ENCODE measurements at places on chromosomes 6 and 20.

DNA sequence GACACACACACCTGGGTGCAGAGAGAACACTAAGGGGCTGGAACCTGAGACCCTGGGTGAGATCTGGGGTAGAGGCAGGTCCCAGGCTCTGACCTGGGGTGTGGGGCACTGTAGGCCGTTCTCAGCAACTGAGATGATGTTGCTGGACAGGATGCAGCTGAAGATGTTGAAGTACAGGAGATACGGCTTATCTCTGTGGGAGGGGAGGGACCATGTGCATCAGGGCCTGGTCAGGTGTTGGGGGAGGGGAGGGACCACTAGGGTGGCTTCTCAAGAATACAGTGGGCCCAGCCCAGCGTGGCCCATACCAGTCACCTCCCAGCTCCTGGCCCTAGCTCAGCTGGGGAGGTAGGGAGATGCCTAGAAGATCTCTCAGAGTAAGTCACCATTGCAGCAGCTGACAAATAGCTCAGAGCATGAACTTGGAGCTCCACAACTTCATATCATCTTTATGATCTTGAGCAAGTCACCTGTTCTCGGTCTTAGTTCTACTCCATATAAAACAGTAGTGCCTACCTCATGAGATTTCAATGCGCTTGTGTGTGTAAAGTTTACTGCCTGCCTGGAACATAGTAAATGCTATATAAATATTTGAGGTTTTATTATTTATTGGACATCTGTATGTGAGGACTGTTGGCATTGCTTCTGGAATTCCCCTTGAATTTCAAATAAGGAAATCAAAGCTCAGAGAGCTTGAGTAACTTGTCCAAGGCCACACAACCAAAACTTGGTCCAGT, 3.8 kb downstream of the SLC44A4 start:
- DNase-seq, result no peak

DNA sequence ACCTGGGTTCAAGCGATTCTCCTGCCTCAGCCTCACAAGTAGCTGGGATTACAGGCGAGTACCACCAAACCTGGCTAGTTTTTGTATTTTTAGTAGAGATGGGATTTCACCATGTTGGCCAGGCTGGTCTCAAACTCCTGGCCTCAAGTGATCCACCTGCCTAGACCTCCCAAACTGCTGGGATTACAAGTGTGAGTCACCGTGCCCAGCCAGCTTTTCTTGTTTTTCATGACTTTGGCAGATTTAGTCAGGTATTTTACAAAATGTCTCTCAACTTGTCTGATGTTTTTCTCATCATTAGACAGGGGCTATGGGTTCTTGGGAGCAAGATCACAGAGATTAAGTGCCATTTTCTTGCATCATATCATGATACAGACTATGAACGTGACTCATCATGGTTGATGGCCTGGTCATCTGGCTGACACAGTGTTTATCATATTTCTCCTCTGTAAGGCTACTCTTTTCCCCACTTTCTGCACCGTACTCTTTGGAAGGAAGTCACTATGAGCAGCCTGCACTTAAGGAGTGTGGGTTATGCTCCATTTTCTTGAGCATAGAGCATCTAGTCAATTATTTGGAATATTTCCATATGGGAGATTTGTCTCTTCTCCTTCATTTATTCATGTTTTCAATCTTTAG, 67.8 kb downstream of the RNF182 start:
- DNase-seq, result no peak

GRCh38 chr6:141282263-141282662, 850.5 kb upstream of the GJE1 start:
- no peak for DNase-seq

DNA sequence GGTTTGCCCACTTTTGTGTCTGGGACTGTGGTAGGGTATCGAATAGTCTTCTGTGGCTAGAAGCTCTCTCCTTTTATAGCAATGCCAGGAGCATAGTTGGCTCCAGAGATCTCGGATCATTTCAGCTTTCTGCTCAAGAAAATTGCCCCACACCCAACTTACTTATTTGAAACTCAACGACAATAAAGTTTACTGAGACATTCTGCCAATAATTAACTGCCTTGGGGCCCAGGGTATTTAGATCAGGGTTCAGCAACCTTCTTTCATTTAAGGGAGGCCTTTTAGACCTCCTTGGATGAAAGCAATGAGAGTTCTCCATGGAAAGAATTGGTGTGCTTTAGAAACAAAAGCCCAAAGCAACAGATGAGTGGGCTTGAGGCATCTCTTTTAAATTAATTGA, 53.8 kb upstream of the GMPR start:
- no peak for DNase-seq

GRCh38 chr6:41372832-41373626, 37.6 kb downstream of the NCR2 start:
- no peak for DNase-seq

DNA sequence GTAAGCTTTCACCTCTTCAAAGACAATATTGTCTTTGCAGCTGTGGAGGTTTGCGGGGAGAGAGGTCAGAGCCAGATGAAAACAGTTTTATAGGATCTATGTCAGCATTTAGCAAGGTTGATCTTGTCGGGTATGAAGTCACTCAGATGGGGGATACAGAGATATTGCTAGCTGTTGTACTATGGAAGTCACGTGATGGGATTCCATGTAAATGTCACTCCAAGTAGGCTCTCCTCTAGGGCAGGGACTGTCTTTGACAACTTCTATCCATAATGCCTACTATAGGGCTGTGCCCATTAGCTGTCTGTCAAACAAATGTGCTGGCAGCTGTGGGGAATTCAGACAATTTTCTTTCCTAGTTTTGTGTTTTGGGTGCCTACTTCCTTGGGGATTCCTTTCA, 54.8 kb downstream of the HECA start:
- no peak for DNase-seq

GRCh38 chr20:51759769-51760510, 8.2 kb downstream of the ATP9A start:
- no peak for DNase-seq

DNA sequence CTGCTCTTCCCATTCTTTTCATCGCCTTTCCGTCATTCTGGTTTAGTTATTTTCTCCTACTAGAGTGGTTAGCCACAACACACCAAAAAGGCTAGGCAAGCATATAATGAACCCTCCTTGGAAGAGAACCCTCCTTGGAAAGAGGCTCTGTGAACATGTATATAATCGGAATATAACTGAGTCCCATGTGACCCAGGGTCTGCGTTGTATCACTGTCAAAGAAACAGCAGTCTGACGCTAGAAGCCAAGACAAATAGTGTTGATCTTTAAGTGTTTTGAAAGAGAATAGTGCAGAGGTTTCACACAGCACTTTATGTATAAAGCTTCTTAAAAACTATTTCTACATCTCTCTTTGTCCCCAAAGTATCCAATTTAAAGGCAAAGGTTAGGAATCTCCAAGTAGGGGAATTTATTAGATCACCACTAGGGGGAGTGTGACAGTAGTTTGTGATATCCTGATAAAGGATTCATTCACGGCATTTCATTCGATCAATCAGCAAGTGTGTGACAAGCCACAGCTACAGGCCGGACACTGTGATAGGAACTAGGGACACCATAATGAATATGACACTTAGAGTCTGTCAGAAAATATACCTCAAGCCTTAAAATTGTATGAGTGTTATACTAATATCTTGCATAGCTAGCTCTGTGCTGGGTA, 395.3 kb downstream of the CD109 start:
- DNase-seq, result no peak

GRCh38 chr6:110325197-110325596, 33.0 kb downstream of the METTL24 start:
- no peak for DNase-seq

DNA sequence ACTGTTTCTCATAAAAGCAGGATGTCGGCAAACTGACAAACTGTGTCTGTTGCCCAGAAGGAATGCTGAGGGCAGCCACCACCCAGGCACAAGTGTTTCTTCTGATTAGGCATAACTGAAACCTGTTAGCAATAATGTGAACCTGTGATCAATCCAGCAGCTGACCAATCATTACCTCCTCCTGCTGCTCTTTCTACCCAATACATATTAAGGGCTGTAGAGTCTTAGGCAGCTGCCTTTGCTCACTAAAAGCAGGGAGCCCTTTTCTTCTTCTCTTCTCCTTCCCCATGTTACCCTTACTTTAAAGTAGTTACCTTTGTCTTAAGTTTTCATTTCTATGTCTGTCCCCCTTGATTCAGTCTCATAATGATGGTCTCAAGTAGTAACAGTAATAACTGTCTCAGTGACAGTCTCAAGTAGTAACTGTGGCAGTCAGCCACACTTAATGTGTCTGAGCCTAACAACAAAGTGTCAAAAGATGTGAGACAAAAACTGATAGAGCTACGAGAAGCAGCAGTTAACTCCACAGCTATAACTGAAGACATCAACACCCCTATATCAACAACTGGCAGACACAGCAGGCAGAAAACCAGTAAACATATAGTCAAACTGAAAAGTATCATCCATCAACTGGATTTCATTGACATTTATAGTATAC, 37.0 kb downstream of the RANBP9 start:
- DNase-seq, result no peak

DNA sequence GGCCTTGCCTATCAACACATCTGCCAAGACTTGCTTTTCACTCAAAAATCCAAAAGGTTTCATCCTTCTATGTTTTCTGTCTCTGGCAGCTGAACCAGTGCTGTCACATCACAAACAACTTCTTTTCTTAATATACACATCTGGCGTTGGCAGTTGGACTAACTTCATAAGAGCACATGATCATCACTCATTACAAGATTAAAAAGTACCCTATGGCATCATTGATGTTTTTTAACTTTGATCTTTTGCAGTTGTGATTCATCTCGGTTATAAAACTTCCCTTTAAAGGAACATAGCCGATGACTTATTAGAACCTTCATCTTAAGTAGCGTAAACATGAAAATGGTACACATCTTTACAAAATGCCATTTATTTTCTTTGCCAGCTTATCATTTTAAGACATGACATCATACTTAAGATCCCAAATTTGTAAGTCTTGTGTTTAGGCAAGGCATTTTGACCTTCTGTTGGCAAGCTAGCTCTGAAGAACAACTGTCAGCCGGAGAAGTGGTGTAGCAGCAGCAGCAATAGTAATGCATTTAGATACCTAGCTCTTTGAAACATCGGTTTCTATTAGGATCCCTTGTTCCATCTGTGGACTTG, 64.2 kb upstream of the SUPT3H start:
- DNase-seq, result no peak

DNA sequence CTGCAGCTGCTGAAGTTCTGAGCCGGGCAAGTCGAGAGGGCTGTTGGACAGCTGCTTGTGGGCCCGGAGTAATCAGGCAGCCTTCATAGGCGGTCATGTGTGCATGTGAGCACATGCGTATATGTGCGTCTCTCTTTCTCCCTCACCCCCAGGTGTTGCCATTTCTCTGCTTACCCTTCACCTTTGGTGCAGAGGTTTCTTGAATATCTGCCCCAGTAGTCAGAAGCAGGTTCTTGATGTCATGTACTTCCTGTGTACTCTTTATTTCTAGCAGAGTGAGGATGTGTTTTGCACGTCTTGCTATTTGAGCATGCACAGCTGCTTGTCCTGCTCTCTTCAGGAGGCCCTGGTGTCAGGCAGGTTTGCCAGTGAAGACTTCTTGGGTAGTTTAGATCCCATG, 21.2 kb upstream of the MAPK13 start:
- no peak for DNase-seq

DNA sequence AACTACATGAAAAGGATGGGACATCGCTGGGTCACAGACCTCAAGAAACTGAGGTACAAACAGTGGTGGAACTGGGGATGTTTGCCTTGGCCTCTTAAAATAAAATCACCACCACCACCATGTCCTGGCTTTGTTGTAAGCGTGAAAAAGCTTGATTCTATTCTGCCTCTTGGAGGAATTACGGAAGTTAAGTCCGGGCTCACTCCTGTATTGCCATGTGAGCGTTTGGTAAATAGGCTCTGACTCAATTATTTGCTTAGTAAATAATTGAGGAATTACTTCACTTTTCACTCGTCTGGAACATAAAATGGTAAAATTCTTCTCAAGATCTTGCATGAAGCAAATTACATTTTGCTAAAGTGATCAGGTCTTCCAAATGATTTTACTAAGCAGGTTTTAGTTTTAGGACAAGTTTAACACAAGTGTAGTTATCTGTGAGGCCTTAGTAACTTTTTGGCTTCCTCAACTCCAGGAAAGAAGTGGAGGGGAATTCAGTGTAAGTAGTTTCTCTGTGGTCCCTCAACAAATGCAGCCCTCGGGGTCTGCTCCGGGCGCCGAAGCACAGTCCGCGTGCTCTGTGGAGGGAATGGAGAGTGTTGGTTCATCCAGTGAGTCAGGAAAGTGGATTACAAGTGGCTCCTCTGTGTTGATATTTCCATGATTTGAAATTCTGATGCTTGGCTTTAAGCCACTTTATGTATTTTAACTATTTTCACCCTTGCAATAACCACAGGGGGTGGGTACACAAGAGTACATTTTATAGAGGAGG, 23.8 kb downstream of the IYD start:
- DNase-seq, result no peak

- no peak for DNase-seq
Observed at GRCh38 chr6:57180596-57180995, 8.5 kb downstream of the BAG2 start.

- no peak for DNase-seq
Observed at GRCh38 chr6:133040094-133040802, 200.9 kb upstream of the EYA4 start.

DNA sequence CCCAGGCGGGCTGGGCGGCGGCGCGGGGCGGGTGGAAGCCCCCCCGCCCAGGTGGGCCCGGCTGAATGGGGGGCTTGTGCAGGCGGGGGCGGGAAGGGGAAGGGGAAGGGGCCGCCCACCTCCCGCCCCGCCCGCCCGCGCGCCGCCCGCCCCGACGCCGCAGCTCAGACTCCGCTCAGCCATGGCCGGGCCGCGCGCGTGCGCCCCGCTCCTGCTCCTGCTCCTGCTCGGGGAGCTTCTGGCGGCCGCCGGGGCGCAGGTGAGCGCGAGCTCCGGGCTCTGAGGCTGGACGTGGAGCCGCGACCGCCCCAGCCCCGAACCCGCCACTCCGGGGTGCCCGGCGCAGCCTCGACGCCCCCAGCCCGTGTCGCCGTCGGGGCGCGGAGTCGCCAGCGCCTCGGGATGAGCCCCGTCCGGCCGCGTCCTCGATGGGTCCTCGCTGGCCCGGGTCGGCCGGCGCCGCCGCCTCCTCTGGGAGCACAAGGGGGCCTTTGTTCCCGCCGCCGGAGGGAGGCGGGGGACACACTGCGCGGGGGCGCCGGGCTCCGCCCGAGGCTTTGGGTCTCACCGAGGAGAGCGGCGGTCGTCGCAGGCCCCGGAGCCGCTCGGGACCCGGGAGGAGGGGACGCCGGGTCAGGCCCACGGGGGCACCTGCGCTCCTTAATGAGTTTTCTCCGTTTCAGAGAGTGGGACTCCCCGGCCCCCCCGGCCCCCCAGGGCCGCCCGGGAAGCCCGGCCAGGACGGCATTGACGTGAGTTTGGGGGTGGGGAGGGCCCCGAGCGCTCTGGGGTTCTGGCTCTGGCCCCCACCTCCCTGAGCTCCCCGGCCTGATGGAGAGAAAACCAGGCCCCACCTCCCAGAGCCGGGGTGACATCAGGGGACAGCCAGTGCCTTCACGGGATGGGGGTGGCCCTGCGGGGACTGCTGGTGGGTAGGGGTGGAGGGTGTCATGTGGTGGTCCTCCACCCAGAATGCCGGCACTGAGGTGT, at the start of gene COL9A3:
COL9A3 (plus strand) TSS at position 167 of the 990 bp plus-strand sequence; CDS start at position 182, 15 bp downstream.
- no peak for DNase-seq

GRCh38 chr6:163605385-163606097, 191.0 kb downstream of the QKI start:
- DNase-seq, result no peak

- no peak for DNase-seq
Observed at GRCh38 chr20:44118185-44119033, 68.6 kb downstream of the JPH2 start.

GRCh38 chr20:40763646-40764295, 74.7 kb upstream of the MAFB start:
- no peak for DNase-seq

All from activated naive CD8-positive, alpha-beta T cell treated with anti-CD3 and anti-CD28 coated beads, Interleukin-2, amount 50 U/mL, for 16 hours (primary cell).